ENCODE measurements at places on chromosomes 2 and 18.

DNA sequence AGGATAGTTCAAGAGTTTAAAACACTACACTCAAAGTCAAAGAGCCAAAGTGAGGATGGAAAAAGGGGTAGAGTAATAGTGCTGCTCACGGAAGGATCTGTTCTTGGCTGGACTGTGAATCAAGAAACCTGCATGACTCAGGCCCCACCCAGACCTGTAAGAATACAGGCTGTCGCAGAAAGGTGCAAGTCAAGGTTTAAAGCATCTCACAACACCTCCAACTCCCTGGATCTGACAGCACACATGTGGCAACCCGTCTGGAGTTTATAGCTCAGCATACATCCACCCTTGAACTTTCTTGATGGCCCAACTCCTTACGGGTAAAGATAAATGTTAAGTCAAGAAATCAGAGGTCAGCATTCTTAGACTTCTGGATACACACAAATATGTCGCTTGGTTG, 6.3 kb downstream of the KIAA2012 start:
- no peak for DNase-seq

GRCh38 chr2:35292199-35292598, 1063.4 kb upstream of the CRIM1 start:
- DNase-seq, result no peak

DNA sequence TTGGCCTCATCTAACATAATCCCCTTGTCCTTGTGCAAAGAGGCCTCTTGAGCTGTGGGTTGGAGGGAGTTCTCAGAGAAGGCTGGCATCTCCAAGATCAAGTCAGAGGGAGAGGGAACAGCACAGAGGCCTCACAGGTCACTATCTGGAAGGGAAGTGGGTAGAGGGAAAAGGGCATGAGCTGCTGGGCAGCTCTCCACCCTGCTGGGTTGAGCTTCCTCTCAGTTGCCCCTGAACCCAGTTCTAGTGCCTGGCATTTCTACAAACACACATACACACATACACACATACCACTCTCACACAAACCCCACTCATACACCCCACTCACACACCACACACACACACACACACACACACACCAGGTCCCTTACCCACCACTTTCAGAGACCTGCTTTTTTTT, 30.3 kb upstream of the RMP24 start:
- DNase-seq, result no peak

DNA sequence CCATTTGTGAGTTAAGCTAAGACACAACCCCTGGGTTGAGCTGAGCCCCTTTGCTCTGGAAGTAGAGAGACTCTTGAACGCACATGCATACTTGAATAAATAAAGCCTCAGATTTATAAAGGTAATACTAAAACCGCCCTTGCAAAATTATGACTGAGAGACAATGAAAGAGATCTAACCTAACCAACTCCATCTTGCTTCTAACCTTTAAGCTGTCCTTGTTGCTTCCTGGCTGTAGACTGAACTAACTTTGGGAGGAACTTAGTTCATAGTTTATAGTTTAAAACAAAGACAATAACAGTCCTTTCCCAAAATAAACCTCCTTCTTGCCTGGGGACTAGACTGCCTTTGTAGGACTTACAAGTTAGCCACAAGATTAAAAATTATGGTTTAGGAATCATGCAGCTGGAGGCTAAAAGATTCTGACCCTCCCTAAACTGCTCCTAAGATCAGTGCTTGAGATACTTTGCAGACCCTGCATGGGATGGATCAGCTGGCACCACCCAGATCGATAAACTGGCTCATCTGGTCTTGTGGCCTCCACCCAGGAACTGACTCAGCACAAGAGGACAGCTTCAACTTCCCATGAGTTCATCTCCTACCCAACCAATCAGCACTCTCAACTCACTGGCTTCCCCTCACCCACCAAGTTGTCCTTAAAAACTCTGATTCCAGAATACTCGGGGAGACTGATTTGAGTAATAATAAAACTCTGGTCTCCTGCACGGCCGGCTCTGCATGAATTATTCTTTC, 240.2 kb upstream of the SLC14A2 start:
- DNase-seq, result no peak

GRCh38 chr2:72162574-72162973, 14.9 kb upstream of the CYP26B1 start:
- DNase-seq, result no peak

GRCh38 chr18:26429535-26430226, 118.7 kb downstream of the KCTD1 start:
- no peak for DNase-seq

- DNase-seq, result no peak
Measured at GRCh38 chr18:1999387-1999786, 571.9 kb downstream of the METTL4 start.

- no peak for DNase-seq
Measured at GRCh38 chr2:55952415-55952814, 28.8 kb upstream of the EFEMP1 start.

DNA sequence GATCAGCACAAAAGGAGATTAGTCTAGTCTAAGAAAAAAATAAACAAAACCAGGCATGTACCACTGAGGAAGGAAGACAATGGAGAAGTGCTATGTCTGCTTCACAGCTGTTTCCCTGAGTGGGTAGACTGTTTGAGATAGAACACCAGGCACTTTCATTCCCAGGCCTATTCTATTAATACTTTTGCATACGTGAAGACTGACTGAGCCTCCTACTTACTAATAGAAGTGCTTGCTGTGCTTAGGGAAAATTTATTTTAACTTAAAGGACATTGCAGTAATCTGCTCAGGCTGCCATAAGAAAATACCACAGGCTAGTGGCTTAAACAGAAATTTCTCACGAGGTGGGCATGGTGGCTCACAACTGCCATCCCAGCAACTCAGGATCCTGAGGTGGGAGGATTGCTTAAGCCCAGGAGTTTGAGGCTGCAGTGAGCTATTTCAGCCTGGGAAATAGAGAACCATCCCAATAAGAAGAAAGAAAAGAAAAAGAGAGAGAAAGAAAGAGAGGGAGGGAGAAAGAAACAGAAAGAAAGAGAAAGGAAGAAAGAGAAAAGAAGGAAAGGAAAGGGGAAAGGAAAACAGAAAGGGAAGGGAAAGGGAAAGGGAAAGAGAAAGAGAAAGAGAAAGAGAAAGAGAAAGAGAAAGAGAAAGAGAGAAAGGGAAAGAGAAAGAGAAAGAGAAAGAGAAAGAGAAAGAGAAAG, 33.0 kb downstream of the CMPK2 start:
- no peak for DNase-seq

GRCh38 chr2:27730261-27730662, 41.3 kb upstream of the MRPL33 start:
- no peak for DNase-seq

DNA sequence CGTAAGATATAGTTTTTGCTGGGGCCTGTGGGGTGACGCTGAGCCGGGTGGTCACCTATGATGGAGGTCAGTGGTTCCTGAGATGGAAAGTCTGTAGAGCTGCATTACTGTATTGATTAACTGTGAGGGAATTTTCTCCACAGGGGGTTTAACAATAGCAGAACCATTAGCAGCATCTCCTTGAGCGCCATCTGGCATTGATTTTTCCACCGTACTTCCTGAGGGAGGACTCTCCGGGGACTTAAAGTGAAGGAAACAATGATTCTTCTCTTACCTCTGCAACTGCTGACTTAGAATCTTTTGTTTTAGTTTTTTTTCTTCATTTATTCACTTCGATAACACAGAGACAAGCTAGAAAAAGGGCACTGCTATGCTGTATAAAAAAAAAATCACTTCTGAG, 22.6 kb upstream of the RNF125 start:
- no peak for DNase-seq

DNA sequence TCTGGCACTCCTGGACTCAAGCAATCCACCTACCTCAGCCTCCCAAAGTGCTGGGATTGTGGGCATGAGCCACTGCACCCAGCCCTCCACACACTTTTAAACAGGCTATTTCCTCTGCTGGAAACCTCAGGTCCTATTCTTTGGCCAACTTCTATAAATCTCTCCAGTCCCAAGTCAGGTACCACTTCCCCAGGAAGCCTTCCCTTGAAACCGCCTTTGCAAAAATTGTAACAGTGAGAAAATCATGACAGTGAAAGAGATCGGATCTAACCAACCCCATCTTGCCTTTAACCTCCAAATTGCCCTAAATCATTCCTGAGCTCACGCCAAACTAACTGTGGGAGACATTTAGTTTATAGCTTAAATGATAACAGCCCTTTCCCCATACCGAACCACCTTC, 67.3 kb upstream of the CABLES1 start:
- DNase-seq, result no peak

DNA sequence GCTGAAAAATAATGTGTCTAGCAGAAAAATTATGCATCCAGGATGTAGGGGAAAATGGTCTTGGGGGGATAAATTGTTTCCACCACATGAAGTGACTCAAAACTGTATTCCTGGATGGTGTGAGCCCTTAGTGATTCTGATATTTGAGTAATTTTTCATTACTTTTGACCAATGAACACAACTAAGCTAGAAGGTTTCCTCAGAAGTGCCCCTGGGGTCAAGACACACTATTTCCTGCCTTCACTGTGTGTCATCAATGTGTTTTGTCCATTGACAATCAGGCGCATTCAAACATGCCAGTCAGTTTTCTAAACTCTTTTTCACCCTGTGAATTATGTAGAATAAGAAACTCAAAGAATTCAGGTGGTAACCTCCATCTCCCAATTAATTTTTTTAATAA, 130.5 kb upstream of the REG3G start:
- no peak for DNase-seq

DNA sequence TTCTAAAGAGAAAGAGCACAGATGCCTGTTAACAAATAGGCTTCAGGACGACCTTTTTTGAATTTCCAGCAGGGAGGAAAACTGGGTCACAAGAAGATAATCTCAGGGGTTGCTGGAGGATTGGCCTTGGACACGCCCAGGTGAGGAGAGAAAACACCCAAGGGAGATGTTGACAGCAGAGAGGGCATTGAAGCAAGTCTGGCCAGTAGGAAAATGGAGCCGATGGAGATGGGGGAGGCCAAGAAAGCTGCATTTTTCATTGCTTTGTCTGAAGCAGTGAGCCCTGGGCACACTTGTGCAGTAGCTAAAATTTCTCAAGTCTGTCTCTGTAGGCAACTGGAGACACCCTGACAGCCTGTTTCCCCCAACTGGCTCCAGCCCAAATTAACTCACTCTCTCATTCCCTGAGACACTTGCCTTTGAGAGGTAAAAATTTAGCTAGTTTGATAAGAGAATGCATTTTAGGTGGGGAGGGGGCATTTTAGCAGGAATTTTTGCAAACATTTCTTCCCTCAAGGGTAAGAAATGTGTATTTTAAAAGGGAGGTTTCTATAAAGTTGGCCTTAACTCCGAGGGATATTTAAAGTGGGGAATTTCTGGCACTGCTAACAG, 165.5 kb downstream of the TGIF1 start:
- no peak for DNase-seq

DNA sequence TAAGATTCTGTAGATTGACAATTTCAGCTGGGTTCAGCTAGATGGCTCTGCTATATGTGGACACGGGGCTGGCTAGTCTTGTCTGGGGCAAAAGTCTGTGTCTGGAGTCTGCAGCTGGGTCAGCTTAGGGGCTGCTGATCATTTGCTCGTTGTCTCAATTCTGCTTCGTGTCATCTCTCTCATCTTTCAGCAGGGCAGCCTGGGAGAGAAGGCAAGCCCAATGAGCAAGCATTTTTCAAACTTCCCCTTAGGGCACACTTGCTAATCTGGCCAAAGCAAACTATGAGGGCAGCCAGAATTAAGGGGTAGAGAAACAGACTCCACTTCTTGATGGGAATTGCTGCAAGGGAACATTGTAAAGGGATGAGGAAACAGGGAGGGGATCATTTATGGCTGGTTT, 462.6 kb downstream of the SLC4A3 start:
- DNase-seq, result no peak

GRCh38 chr2:60550178-60550983, 3.1 kb downstream of the BCL11A start:
- DNase-seq, result no peak

GRCh38 chr18:80105369-80106167, 3.5 kb upstream of the ADNP2 start:
- no peak for DNase-seq

- DNase-seq, result no peak
Measured at GRCh38 chr2:191009541-191010374, 4.2 kb downstream of the STAT1 start.

DNA sequence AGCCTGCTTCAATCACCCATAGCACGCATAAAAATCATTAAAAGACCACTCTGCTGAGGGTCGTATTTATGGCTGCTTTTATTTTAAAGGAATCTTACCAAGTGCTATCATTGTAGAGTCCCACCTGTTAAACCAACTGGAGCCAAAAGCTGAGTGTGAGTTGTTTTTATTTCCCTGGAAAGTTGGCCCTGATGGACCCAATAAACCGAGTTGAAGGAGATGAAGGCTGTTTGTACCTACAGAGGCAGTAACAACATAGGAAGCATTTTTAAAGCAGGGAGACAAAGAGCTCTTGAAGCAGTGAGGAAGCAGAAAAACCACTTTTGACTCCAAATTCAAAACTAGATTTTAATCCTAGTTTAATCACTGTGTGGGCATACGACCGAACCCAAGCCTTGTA, 6.4 kb downstream of the MBOAT2 start:
- no peak for DNase-seq

GRCh38 chr2:197708331-197708730, 3.2 kb downstream of the MARS2 start:
- DNase-seq, result no peak

DNA sequence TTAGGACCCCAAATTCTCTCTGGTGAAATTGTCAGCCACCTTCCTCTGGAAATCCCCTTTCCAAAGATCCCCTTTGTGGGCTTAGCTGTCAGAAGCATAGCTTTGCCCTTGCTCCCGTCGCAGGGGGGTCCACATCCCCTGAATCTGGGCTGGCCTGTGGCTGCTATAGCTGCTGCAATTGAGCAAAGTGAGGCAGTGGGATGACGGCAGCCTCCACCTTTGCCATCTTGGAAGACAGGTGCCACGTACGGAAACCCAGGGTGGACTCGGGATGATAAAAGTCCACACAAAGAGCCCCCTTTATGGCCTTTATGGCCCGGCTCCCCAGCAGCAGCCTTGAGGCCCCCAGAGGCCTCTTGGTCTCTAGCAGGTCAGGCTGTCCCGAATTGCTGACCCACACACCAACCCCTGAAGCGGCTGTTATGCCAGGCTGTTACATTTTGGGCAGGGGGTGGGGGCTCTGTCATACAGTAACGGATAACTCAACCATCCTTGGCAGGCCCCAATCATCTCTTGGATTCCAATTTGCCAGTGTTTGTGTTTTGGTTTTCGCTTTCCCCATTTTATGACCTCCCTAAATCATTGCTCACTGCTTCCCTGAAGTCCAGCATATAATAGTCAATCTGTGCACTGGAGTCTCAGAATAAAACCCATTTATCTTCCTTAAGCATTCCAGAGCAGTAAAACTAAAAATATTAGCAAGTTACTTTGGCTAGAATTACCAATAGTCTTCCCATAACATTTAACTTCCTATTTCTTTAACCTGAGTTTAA, 33.2 kb upstream of the ID2 start:
- DNase-seq, result no peak

- no peak for DNase-seq
Measured at GRCh38 chr2:105537466-105537865, 138.6 kb upstream of the FHL2 start.

- no peak for DNase-seq
Measured at GRCh38 chr2:31192396-31192795, 24.9 kb downstream of the CAPN14 start.

GRCh38 chr2:180651596-180651995, 328.8 kb upstream of the UBE2E3 start:
- DNase-seq, result no peak

GRCh38 chr2:57479981-57480380, 566.6 kb upstream of the VRK2 start:
- DNase-seq, result no peak
